ENCODE measurements at places on chromosomes 6 and 20.

GRCh38 chr6:111874025-111874415 is 768 bp upstream of the FYN start:
- peak; percentile 41 for DNase-seq

- DNase-seq, result no peak
Measured at GRCh38 chr6:27138406-27138805, 109.1 kb upstream of the PRSS16 start.

- DNase-seq, result peak; percentile 43
Measured at GRCh38 chr6:112215488-112216284, 38.7 kb downstream of the LAMA4 start.

DNA sequence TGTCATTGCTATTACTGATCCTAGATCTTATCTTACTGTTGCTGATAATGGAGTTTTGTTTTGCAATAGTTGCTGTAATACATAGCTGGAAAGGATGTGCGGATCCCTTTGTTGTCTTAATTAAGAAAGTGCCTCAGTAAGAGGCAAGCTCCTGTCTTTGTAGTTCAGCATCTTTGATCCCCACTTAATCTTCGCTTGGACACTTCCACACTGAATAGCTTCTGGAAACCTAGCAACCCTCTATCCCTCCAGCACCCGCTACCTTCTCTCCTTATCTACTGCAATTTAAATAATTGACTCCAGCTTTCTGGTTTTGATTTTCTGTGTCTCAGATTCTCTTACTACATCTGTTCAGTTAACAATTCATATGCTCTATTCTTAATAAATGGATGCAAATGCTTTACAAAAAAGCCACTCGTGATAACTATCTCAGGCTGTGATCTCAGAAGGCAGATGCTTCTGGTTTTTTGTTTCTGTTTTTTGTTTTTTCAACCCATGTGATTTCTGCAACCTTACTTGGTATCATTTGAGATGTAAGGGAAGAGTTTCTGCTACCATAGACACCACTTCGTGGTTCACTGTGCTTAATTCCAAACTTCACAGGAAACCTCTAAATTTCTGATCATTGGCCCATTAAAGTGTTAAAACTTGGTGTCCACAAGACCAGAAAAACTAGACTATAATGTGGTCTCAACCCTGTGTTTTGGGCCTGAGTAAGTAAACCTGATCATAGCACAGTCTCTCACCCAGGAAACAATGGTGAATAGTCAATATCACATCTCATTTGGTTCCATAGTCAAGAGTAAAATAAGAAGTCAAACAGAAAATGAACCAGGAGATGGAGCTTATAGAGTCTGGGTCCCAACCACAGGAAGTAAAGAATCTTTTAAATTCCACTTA is 352.1 kb upstream of the SOX4 start:
- DNase-seq, result no peak

- no peak for DNase-seq
Measured at GRCh38 chr6:21554286-21554685, 39.3 kb upstream of the SOX4 start.

GRCh38 chr6:73580247-73581149 is 59.7 kb upstream of the EEF1A1 start:
- no peak for DNase-seq

GRCh38 chr6:167349631-167350274 is 24.9 kb downstream of the TTLL2 start:
- DNase-seq, result no peak

GRCh38 chr6:139625998-139626975 is 251.8 kb upstream of the CITED2 start:
- DNase-seq, result peak; percentile 7

- DNase-seq, result no peak
Measured at GRCh38 chr20:51563486-51564332, 21.2 kb upstream of the NFATC2 start.

DNA sequence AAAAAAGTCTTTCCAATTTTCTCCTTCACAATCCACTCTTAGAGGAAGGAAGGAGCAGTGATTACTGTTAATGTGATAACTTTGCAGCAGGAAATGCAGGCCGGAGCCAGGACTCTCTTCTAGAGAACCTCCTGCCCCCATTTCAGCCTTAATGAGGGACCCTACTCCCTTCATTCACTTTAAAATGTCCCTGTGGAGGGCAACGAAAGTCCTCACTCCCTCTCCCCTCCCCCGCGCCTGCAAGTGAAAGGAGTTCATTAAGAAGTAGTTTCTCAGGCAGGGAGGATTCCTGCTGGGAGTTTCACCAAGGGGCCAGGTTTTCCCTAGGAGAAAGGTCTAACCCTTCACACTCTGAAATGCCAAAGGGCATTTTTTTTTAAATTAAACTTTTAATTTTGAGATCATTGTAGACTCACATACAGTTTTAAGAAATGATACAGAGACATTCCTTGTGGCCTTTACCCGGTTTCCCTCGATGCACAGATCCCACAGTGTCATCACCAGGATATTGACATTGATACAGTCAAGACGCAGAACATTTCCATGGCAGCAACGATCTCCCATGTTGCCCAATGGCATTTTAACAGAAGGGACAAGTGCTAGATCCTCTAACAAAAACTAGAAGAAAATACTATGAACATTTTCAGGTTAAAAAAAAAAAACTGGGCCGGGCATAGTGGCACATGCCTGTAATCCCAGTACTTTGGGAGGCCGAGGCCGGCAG is 6.8 kb upstream of the COMMD7 start:
- DNase-seq, result no peak
